ENCODE measurements at places on chromosomes 12 and 14.

DNA sequence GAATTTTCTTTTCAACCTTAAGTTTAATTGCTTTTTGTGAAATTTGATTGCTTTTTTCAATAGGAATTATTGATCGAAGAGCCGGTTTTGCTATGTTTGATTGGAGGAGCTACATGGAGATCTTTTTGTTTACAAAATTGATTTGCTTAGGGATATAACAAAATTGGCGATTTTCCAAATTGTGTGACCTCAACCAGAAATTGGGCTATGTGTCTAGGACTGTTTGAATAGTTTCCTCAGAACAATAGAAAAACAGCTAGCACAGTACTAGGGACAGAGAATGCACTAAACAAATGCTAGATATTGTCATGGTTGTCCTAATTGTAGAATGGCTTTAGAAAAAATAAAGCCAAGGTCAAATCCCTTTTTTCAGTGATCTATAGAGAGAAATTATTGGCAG lies 2.4 kb downstream of the SLC17A8 start:
- no peak for DNase-seq

DNA sequence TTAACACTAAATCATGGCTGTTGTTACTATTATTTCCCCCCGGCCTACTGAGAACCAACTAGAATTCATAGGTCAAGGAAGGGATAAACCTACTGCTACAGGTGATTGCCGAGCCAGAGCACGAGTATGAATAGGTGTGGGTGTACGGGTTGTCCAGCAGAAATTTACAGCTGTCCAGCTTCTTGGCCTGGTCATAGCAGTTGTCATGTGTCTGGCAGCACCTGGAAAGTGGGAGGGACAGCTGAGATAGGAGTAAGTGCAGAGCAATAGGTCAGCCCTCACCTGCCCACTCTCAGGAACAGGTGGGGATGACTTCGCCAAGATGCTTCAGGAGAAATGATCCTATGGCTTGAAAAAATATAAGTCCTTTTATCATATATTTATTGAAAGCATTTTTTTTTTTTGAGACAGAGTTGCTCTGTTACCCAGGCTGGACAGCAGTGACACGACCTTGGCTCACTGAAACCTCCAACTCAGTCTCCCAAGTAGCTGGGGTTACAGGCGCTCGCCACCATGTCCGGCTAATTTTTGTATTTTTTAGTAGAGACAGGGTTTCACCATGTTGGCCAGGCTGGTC lies 2.6 kb downstream of the PLA2G1B start:
- DNase-seq: no peak

GRCh38 chr12:86193931-86194330 lies 62.3 kb downstream of the MGAT4C start:
- no peak for DNase-seq

DNA sequence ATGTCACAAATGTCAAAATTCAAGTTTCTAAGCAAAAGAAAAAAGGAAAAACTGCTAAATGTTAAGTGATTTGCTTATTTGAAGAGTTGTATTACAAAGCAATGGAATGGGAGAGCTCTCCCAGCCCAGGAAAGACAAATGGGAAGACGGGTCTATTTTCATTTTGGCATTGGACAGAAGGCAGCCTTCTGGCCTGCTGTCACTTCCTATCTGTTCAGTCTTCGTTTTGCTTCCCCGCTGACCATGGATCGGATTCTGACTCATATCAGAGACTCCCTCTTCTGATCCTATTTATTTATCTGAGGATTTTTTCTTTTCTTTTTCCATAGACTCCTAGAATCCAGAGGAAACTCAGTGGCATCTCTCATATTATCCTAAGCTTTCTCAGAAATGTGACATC lies 634.9 kb downstream of the DIO2 start:
- no peak for DNase-seq

GRCh38 chr12:105420659-105421240 lies 90.3 kb downstream of the C12orf75 start:
- DNase-seq: peak; percentile 45

GRCh38 chr12:78470354-78471195 lies 394.0 kb upstream of the SYT1 start:
- DNase-seq: peak; percentile 23

GRCh38 chr14:78974691-78975090 lies 804.5 kb downstream of the NRXN3 start:
- DNase-seq: no peak

- peak; percentile 50 for DNase-seq
Measured at GRCh38 chr12:121581686-121582429, 1.0 kb upstream of the KDM2B start.

GRCh38 chr14:48350971-48351370 lies 675.6 kb upstream of the MDGA2 start:
- no peak for DNase-seq

- no peak for DNase-seq
Measured at GRCh38 chr14:68638141-68638999, 154.5 kb downstream of the ZFP36L1 start.

GRCh38 chr12:111636209-111636945 lies 37.3 kb upstream of the ATXN2 start:
- DNase-seq: peak; percentile 43

GRCh38 chr12:104490186-104490585 lies 33.4 kb downstream of the CHST11 start:
- DNase-seq: no peak

DNA sequence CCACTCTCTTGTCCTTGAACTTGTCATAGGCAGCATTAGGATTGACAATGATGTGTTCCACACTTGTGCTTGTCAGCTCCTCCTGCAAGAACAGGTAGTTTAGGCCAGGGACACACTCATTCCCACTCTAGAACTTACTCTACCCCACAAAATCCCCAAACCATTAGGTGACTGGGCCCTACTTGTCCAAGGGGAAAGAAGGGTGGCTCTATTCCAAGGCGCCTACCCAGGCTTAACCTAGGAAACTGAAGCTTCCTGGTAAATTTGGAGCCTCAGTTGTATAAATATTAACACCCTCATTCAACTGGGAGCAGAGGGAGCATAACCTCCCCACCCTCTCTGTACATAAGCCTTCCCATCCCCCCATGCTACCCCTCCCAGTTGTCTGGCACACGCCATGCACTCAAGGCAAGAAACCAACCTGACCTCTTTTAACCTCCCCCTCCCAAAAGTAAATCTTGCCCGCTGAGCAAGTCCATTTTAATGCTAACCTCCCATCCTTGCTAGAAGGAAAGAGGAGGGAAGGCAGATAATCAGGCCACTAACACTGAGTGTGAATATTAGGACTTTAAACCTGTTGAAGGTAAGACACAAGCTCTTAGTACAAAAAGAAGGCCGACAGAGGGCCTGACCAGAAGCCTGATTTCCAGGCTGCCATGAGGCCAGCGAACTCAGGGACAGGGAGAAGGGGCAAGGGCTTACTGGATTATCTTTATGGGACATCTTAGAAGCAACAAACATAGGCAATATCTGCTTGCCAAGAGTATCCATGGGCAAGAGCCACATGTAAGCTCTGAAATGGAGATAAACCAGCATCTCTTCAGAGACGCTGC lies 11.0 kb downstream of the DCTN2 start:
- DNase-seq: no peak

- no peak for DNase-seq
Measured at GRCh38 chr12:96237465-96238077, 43.4 kb downstream of the ELK3 start.

DNA sequence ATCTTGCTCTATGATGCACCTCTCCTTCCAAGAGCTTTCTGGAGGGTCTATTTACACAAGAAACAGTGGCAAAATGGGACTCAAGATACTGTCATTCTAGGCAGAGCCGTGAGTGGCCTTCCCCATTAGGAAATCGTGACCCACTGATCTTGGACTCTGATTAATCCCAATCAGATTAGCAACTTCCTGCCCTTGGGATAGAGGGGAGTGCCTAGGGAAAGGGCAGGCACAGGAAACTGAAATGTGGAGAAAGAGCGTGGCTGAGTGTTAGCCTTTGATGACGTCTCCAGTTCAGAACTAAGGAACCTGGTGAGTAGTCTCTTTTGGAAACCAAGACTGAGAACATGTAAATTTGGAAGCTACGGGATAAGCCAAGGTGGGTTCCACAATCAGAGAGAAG lies 76.1 kb downstream of the NUAK1 start:
- DNase-seq: no peak

DNA sequence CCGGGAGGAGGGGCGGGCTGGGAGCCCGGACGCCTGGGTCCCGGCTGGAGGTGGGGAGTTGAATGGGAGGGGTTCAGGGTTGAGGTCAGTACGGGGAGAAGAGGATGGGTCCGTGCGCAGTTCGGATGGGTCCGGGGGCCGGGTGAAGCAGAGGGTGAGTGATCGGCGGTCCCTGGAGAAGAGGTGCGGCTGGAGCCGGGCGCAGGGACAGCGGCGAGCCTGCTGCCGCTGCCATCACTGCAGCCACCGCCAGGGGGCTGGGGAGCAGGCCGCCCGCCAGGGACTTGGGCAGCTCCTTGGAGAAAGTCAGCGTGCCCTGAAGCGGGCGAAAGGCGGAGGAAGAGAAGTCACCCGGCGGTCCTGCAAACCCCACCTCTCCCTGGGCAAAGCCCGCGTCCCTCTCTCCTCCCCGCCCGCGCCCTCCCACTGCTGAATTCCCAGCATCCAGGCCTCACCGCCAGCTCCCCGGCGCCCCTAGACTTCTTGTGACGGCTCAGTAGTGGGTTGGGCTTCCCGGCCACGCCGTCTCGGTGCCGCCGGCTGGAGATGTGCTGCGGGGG lies 6.0 kb upstream of the GPR84 start:
- peak; percentile 79 for DNase-seq

GRCh38 chr14:74133833-74134481 lies 49.2 kb downstream of the LIN52 start:
- no peak for DNase-seq

DNA sequence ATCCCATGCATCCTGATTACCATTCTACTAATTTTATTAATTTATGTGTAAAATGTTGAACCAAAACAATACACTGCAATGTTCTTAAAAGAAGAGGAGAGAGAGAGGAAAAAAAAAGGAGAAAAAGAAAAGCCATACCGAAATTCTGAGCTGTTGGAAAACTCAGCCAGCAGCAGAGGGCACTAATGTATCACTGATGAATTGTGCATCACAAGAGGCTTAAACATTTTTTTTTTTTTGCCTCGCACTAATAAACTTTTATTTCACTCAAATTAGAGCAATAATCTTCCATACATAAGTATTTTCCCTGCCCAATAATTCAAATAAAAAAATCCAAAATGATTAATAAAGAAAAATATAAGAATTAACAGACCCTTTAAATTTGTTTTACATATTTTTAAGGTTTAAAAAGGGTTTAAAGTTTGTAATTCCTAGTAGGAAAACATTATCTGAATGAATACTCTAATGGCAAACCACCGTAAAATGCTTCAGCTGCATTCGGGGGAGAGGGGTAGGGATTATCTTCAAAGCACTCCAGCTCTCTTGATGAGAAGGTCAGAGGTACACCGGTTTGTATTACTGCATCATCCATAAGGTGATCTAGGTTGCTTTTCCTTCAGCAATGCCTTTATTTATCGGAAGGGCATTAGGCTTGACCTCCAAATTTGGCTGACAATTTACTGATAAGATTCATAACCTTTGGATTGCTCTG lies 41.9 kb downstream of the ATP23 start:
- DNase-seq: no peak

DNA sequence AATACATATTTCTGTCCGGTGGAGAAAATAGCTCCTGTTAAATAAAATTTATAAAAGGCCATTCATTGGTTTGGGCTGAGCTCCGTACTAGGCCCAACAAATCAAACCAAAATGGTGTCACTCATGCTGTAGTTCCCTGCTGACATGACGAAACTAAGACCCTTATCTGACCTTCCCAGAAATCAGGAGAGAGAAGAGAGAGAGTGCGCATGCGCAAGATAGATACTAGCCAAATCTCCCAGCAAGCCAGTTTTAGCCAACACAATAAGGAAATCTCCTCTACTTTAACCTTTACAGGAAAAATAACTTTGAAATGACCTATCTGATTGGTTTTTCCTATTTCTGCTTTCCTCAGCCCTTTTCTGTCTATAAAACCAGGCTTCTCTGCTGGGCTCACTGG lies 152.7 kb upstream of the RMST start:
- DNase-seq: no peak

GRCh38 chr12:104285740-104286515 lies 17.6 kb upstream of the EID3 start:
- no peak for DNase-seq

GRCh38 chr12:113990250-113991223 lies 24.4 kb upstream of the RBM19 start:
- no peak for DNase-seq

Measured in hippocampal formation (tissue), 2 donors.